ENCODE measurements at places on chromosomes 6 and 20.

DNA sequence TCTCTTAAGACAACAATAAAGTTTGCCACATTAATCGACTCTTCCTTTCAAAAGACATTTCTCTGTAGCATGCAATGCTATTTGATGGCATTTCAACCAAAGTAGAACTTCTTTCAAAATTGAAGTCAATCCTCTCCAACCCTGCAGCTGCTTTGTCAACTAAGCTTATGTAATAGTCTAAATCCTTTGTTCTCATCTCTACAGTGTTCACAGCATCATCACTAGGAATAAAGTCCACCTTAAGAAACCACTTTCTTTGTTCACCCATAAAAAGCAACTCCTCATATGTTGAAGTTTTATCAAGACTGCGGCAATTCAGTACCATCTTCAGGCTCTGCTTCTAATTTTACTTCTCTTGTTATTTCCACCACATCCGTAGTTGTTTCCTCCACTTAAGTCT lies 11.5 kb upstream of the BLOC1S5 start:
- no peak for DNase-seq

DNA sequence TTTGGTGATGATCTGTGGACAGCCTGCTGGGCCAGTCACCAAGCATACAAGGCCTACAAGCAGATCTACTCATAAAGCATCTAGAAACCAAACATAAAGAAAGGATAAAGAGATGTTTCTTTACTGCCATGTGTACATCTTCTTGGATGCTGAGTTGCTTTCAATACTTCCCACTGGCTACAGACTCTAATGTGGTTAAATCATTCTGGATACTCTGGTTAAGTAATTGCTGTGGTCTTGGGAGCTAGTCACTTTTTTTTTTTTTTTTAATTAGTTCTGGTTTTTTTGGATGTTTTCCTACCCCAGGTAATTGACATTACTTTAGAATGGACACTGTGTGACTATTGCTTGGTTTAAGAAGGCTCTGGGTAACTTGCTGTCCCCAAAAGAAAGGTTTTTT lies 215.4 kb upstream of the RUNX2 start:
- no peak for DNase-seq

DNA sequence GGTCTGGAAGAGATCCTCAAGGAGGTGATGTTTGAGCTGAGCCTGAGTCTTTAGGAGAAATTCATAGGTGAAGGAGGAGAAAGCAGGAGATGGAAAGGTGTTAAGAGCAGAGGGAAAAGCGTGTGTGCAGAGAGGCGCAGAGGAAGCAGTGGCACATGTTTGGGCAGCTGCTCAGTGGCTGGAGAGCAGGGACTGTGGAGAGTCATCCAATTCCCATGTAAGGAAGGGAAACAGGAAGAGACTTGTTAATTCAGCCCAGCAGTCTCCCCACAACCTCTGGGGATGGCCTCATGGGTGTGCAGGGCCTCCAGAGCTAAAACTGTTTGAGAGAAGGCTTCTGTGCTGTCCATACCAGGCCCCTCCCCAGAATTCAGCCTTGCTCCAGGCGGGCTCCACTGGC lies 16.2 kb downstream of the AAR2 start:
- no peak for DNase-seq

- DNase-seq = no peak
Observed at GRCh38 chr6:41167173-41167963, 4.5 kb upstream of the TREM2 start.

DNA sequence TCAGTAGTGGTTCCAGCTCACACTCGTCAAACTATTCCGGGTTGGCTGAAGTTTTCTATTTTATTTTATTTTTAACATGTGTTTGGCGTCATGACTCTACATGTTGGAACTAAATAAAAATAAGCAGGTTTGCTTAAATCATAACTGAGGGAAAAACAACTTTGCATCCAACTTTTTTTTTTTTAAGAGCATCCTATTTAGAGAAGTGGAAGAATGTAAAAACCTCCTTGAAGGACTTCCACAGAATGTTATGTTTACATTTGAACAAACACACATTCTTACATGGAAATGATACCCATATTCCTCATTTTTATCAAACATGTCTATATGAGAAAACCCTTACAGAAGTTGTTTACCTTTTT lies 659 bp downstream of the PRDM1 start:
- DNase-seq = no peak

- DNase-seq = no peak
Observed at GRCh38 chr6:93453956-93454355, 34.6 kb upstream of the EPHA7 start.
